Stimulated activated CD8-positive, alpha-beta memory T cell treated with anti-CD3 and anti-CD28 coated beads, Interleukin-2, amount 100 ng/mL, for 48 hours (primary cell): ENCODE measurements at places on chromosomes 4 and X.

GRCh38 chr4:122576261-122577188, 44.3 kb downstream of the IL21 start:
- DNase-seq: no peak

- no peak for DNase-seq
Observed at GRCh38 chrX:1215123-1215823, 2.8 kb upstream of the CRLF2 start.

DNA sequence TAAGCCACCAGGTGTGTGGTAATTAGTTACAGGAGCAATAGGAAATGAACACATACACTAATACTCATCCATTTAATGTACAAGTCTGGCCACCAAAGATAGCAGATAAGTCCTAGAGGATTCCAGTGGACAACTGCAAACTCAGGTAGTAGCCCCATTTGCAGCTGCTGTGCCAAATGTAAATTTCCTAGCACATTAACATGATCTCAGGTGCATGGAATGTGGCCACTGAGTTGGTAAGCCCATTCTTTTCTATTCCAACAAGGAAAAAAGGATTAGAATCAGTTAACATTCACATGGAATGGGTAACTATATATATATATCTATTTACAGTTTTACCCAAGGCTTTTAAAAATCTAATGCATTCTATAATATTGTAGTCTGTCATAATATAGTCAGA, 23.3 kb upstream of the FRAS1 start:
- no peak for DNase-seq

GRCh38 chr4:120699354-120699753, 223.2 kb downstream of the PRDM5 start:
- DNase-seq: no peak

- DNase-seq: no peak
Observed at GRCh38 chr4:136032391-136032790, 1499.9 kb downstream of the PCDH18 start.

- DNase-seq: no peak
Observed at GRCh38 chr4:59086410-59086809, 1976.2 kb upstream of the IGFBP7 start.

- no peak for DNase-seq
Observed at GRCh38 chr4:2791518-2792395, 1.1 kb upstream of the SH3BP2 start.

DNA sequence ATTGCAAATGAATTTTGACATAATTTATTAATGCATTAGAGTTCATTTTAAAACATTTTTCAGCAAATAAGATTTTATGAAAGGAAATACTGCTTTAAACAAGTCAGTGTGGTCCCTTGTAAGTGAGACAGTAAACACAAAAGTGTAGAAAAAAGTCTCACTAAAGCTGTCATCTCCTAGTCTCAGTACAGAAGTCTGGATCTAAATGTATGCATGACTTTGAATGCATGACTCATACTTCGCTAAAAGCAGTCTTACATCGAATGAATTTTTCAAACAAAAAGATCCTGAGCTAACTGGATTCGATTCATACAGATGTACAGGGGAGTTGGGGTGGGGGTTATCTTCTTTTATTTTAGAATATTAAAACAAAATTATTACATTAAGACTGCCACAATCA, 207.4 kb upstream of the VCX start:
- DNase-seq: no peak

DNA sequence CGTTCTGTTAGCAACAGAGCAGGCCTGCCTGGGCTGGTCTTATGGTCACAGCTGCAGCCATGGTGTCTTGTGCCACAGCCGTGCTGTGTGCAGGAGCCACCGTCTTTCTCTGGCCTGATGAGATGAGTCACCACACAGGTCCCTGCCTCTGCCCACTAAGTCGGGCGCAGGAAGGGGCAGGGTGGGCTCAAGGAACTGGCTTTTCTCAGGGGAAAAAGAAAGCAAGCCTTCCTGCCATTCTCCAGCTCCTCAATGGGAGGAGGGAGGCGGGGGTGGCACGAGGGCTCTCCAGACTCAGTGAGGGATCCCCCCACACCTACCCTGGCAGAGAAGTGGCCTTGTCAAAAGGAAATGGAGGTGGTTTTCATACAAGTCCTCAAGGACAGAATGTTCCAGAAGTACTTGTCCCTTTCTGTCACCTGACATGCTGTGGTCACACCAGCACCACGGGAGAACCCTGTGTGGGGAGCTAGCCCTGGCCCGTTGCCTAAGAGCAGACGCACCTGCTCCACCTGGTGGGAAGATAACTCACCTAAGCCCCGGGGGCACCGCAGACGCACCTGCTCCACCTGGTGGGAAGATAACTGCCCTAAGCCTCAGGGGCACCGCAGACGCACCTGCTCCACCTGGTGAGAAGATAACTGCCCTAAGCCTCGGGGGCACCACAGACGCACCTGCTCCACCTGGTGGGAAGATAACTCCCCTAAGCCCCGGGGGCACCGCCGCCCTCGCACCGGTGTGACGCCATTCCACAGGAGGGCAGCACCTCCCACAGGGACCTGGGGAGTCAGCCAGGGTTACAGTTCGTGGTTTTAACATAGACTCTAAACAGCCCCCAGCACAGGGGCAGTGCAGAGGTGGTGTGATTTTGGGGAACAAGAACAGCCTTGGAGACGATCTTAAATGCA, 18.5 kb downstream of the UVSSA start:
- no peak for DNase-seq

- no peak for DNase-seq
Observed at GRCh38 chr4:118883861-118884260, 4.8 kb upstream of the SYNPO2 start.
